Stimulated activated CD8-positive, alpha-beta memory T cell treated with anti-CD3 and anti-CD28 coated beads, Interleukin-4, amount 100 ng/mL, for 4 hours (primary cell): ENCODE measurements at places on chromosomes 1 and 21.

GRCh38 chr1:84298328-84298683 lies 3.2 kb upstream of the SAMD13 start:
- DNase-seq: no peak

GRCh38 chr1:201625851-201626251 lies 86.9 kb downstream of the NAV1 start:
- no peak for DNase-seq

GRCh38 chr1:20884513-20884912 lies 97.4 kb upstream of the HP1BP3 start:
- DNase-seq: no peak

GRCh38 chr1:208910161-208910560 lies 666.0 kb upstream of the PLXNA2 start:
- DNase-seq: no peak

DNA sequence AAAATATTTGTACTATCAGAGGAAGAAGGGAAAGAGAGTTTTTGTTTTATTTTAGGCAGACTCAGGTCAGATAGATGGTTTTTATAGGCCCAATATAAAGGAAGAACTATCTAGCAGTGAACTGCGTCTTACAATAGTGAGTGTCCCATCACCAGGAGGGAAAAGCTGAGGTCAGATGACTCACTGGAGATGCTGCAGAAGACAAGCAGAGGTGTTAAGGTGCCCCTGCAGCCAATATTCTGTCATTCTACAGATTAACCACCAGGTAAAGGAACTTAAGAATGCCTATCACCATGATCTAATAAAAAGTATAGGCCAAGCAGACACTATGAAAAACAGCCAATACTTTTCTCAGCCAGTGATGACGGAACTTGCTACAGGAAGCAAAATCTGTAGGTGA lies 29.6 kb downstream of the IVNS1ABP start:
- DNase-seq: no peak

DNA sequence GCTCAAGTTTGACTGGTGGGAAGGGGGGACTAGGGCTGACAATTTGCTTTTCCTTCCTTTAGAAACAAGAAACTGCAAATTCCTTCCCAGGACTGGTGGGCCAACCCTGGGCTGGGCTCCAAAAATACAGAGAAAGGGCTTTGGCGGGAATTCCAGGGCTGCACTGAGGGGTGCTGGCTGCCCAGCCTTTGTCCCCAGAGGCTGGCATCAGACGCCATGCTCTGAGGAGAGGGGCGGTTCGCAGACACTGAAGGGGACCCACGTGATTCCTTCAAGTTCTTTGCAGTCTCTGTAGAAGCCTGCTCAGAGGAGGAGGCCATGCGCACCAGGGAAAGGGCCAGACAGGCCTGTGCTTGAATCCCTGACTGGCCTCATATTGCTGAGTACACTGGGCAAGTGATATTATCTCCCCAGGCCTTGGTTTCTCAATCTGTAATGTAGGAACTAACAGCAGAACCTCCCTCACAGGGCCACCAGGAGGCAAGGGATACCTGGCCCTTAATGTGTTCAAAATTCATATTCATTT lies 119.5 kb downstream of the EPHB2 start:
- DNase-seq: no peak

GRCh38 chr21:16046656-16047330 lies 317.0 kb downstream of the USP25 start:
- DNase-seq: no peak

GRCh38 chr1:48208251-48208650 lies 14.3 kb upstream of the SLC5A9 start:
- DNase-seq: no peak
